Activated CD4-positive, alpha-beta T cell treated with anti-CD3 and anti-CD28 coated beads for 36 hours (primary cell): ENCODE measurements at places on chromosomes 1 and 21.
A peak's percentile ranks its signal among the peaks of the same experiment; 100 is the strongest.

DNA sequence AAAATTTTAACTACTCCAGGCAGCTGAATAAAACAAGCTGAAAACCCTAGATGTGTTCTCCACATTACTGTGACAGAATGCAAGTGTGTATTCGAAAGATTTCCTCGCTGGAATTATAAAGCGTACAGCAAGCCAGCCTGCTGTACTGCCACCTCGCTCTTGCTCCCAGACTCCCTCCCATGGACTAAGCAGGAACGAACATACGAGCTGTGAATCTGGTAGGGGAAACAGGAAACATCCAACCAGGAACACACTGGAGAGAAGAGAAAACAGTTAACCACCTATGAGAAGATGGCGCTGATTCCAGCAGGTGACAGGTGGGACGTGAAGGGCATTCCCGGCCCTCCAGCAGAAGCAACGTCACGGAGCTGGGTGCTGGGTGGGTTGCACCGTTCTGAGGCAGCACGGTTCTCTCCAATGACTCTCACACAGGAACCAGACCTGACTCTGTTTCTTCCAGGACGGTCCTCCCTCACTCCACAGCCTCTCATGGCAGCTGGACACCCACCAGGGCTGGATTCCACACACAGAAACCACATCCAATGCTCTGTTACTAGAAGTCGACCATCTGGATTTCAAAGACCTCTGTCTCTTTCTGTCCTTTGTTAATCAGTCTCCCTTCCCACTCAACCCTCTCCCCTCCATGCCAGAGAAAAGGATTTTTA lies 219.2 kb downstream of the RERE start:
- DNase-seq = no peak

- DNase-seq = no peak
These were observed at the start of gene HSPB7 for GRCh38 chr1:16017461-16018303. TSS of gene HSPB7 (minus strand) at chr1:16018043. CDS start at chr1:16017963, 80 bp downstream.

- DNase-seq = peak; percentile 98
These were observed at the start of the genes CPTP and INTS11 for GRCh38 chr1:1324524-1325287. TSS of gene CPTP (plus strand) at chr1:1324802. CDS start at chr1:1326911, 2,109 bp downstream. TSS of gene INTS11 (minus strand) at chr1:1324660. CDS start at chr1:1324608, 52 bp downstream.

- DNase-seq = no peak
These were observed 171.5 kb downstream of the ZNF281 start for GRCh38 chr1:200238311-200238710.

- DNase-seq = no peak
These were observed 4.2 kb upstream of the PRXL2B start for GRCh38 chr1:2582391-2582790.

GRCh38 chr1:224245188-224245587 lies 62.1 kb downstream of the DEGS1 start:
- peak; percentile 16 for DNase-seq

DNA sequence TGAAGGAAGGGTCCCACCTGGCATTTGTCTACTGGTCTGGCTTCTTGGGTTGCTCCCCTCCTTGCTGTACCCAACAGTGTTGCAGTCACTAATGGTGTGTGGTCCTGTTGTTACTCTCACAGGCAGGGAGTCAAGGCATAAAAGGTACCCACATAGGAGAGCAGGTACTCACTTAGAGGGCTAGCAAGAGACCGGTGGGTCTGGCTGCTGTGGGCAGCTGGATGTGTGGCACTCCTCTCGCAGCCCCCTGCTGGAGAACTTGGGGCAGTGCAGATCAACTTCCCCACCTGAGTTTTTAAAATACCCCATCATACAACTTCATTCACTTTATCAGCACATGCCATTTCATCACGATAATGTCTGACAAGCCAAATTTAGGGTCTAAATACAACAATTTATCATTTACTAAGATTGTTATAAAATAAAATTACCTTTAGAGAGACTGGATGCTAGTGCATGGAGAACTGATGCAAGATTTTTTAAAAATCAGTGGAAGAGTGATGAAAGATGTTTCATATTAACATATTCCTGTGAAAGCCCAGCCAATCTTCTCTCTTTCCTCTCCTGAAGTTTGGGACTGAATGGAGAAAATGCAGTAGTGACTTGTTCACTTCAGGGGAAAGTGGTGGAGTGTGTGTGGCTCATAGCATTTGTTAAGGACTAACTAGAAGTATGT lies 42.8 kb downstream of the ACP6 start:
- DNase-seq = peak; percentile 72

GRCh38 chr1:153387785-153388184 lies 3.1 kb downstream of the S100A8 start:
- DNase-seq = no peak

GRCh38 chr1:112720800-112721199 lies 5.7 kb upstream of the PPM1J start:
- no peak for DNase-seq

DNA sequence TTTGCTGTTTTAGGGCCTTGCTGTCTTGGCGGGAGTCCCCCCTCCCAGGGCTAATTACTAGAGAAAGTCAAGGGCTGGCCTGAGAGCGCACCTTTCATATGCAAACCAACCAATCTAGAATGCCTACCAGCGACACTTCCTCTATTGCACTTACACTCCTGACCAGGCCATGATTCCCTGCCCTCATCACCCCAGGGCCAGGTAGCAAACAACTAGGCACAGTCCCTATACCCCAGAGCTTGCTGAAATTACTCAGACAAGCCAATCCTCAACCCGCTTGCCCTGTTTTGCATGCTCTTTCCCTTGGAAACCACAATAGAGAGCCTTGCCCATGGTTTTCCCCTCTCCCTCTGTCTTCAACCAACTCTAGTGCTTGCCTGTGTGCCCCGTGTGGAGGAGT lies 70.3 kb downstream of the URB2 start:
- DNase-seq = no peak

DNA sequence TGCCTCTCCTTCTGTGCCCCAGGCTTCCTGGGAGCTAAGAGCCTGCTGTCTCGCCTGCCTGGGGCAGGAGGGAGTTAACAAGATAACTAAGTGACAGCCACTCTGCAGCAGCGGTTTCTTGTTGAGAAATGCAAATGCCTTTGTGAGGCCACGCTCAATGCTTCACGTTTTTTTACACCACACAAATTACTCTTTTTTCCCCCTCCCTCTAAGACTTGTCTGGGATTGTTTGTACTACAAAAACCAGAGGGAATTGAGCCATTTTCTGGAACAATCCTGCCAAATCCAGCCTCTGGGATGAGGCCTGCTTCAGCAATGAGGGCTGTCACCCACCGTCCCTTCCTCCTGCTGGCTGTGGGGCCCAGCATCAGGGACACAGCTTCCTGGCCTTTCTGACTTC lies 119.6 kb downstream of the ACTL8 start:
- no peak for DNase-seq

DNA sequence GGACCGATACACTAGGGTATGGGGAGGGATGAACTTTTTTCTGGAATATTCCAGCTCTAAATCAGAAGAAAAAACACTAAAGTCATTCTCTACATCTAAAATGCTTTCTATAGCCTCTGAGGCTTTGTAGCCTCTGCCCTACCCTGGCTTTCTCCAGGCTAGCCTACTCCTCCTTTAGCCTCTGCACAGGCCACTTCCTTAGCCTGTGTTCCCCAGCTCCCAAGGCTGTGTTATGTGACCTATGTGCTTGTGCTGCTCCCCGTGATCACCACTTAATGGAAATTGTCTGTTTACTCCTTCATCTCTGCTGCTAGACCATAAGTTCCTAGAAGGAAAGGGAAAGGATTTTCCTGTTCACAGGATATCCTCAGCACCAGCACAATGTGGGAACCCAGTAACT lies 92.8 kb downstream of the SEC16B start:
- DNase-seq = no peak

DNA sequence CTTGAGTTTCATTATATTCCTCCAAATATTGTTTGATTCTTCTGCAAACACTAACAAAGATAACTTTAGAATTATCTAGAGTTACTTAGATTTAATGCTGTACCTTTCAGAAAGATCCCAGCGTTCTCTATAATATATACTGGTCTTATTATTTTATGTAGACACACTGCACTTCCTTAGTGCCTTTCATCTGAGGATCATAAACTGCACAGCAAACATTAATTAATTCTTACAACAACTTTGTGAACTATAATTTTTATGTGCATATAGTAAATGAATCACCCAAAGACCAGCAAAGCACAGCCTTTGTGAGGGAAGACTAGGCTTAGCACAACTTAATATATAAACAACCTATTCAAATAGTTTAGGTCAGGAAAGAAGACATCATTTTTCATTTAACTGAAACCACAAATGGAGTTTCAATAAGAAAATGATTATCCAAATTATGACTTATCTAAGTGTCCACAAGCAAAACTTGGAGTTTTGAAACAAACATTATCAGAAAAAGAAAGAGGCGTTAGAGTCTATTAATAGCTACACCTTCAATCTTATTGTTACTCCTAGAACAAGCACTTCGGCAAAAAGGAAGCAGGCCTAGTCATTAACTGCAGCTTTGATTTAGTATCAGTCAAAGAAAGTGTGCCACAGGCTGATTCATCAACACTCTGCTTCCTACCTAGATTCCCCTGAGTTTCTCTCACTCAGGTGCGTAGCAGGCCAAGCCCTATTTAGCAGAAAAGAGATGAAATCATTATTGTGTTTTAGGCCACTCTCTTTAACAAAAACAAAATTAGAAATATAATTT lies 22.5 kb upstream of the RC3H1 start:
- no peak for DNase-seq

DNA sequence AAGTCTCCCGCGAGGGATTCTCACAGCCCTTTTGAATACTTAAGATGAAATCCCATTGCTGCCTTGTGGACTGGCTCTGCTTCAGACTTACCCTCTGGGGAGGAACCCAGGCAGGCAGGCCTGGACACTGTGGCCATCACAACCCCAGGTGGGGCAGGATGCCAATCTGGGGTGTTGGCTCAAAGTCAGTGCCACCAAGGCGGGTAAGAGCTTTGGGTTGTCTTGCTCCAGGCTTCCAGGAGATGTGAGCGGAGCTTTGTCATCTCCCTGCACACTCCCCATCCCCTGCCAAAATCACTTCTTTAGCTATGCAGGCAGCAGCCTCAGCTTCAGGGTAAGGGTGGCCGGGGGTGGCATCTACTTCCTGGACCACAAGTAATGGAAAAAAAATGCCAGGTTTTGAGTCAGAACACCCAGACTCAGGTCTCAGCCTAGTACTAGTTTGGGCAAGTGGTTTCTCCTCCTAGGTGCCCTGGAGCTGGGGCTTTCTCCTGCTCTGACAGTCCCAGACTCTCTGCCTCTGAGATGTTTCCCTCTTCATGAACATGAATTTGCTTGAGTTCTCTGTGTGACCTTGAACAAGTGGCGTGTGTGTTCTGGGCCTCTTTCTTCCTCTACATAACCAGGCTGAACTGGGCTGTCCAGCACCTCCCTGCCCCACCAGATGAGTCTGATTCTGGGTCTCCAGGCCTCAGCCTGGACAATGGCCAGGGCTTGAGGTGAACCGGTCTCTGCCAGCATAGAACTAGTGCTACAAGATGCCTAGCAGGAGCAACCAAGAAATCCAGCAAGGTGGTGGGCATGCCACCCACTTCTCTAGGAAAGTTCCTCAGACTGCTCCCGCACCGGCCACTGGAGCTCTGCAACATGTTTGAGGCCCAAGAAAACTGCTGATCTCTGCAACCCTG lies 65.4 kb downstream of the VWA5B1 start:
- peak; percentile 56 for DNase-seq

- no peak for DNase-seq
These were observed 996 bp upstream of the MGST3 start for GRCh38 chr1:165629848-165630628.

DNA sequence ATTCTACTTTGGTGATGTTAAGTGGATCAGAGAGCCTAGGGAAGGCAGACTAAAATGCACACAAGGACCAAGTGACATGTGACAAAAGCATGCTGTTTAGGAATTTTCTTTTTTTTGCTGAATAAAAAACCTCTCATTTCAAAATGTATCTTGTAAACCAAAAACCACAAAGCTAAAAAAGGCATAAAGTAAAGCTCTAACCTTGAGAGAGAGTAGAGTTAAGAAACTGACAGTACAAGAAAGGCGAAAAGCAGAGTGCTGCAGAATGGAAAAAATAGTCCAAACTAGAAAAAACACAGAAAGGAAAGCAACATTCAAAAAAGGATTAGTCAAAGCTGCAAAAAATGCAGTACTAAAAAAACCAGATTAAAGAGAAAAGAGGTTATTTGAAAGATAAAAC lies 76.5 kb downstream of the EPS15 start:
- DNase-seq = no peak

DNA sequence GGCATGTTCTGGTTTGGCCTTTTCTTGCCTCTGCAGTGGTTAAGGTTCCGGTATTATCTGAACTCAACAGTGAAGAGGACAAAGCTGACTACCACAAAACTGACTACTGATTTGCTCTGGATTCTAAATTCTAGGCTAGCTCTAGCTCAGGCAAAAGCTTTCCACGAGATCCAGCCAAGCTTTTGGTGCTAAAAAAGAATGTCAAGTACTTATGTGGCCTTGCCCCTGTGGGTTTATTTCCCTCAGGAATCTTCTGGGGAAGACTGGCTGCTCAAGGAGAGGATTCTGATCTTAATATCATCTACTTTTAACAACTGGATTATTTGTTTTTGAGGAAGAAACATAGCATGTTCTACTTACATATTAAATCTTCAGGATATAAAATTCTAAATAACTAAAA lies 26.1 kb upstream of the MTMR11 start:
- no peak for DNase-seq

GRCh38 chr1:12454406-12455391 lies 163.3 kb downstream of the DHRS3 start:
- no peak for DNase-seq

- peak; percentile 94 for DNase-seq
These were observed 11.1 kb upstream of the S100A11 start for GRCh38 chr1:152047730-152048415.

GRCh38 chr1:55337801-55338447 lies 122.8 kb upstream of the USP24 start:
- peak; percentile 31 for DNase-seq

GRCh38 chr1:23576338-23577055 lies 17.2 kb upstream of the ID3 start:
- DNase-seq = no peak

DNA sequence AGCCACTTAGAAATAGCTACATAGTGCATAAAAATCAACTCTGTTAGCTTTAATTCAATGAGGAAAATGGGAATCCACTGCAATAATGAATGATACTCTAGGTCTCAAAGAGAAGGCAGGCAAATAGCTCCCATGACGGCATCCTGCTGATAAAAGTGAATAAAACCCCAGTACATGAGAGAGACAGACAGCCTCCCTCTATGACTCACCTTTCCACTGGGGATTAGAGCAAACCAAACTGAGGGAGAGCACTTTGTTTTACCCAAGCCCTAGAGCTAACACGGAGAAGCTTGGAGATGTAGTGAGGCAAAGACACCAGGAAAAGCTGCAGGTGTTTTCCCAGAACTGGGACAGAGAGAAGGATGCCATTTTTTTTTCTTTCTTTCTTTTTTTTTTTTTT lies 621.9 kb downstream of the LRRIQ3 start:
- no peak for DNase-seq

GRCh38 chr1:6069573-6069972 lies 23.9 kb downstream of the KCNAB2 start:
- DNase-seq = no peak
